ENCODE measurements at places on chromosomes 12 and 14.
A peak's percentile ranks its signal among the peaks of the same experiment; 100 is the strongest.

DNA sequence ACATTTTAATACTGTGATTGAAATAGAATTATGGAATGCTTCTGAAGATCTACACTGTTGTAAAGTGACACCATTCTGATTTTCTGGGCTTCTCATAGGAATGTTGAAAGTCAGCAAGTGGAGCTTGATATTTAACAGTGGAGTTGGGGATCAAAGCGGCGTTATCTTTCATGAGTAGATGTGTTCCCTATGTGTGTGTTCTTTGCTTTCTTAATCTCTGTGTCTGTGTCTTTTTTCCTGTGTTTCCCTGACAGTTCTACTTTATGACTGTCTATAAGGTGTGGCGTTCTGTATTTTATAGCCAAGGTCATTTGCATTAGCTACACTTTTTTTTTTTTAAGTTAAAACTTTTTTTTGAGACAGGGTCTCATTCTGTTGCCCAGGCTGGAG is 24.7 kb downstream of the SYNE2 start:
- no peak for DNase-seq

DNA sequence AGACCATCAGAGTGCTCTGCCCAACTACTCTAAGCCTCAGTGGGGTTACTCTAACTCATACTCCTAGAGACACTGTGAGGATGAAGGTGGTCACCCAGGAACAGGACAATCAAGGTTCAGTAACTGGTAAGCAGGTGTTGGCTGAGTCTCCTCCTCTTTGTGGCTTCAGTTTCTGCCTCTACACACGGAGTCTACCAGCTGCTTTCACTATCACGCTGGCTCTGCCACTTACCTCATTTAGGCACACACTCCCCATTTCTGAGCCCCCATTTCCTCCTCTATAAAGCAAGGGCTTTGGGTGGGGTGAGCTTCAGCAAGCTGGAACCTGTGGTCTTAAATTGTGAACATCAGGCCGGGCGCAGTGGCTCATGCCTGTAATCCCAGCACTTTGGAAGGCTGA is 7.3 kb upstream of the TCHP start:
- no peak for DNase-seq

DNA sequence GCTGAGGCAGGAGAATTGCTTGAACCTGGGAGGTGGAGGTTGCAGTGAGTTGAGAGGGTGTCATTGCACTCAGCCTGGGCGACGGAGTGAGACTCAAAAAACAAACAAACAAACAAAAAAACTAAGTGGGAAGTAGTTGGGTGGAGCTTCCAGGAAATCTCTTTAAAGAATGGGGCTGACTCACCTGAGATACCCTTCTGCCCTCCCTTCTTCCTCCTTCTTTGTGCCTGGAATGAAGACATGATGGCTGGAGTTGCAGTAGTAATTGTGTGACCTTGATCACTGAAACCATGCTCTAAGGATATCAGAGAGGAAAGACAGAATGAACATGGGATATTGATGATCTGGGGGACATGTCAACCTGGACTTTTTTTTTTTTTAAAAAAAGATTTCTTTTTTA is 87.6 kb upstream of the MED13L start:
- DNase-seq = no peak

- DNase-seq = no peak
Observed at GRCh38 chr14:99042381-99043266, 229.4 kb downstream of the BCL11B start.

- no peak for DNase-seq
Observed at GRCh38 chr14:95257521-95257920, 62.2 kb downstream of the CLMN start.

GRCh38 chr14:76767681-76768656 is 6.7 kb downstream of the VASH1 start:
- DNase-seq = peak; percentile 76

DNA sequence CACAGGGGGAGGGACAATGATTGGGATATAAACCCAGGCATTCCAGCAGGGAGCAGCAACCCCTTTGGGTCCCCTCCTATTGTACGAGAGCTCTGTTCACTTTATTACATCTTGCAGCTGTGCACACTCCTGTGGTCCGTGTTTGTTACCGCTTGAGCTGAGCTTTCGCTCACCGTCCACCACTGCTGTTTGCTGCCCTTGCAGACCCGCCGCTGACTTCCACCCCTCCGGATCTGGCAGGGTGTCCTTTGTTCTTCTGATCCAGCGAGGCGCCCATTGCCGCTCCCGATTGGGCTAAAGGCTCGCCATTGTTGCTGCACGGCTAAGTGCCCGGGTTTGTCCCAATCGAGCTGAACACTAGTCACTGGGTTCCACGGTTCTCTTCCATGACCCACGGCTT is 64.1 kb downstream of the E2F7 start:
- no peak for DNase-seq

DNA sequence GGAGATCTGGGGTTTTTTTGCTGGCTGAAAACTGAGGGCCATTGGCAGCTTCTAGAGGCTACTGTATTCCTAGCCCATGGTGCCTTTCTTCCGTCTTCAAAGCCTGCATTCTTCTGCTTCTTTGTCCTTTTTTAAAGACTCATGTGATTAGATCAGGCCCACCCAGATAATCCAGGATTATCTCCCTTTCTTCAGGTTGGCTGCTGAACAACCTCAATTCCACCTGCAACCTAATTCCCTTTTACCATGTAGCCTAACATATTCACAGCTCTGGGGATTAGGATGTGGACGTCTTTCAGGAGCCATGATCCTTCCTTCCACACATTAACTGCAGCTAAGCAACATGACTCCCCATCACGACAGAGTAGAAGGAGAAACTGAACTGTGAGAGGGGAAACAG is 985.5 kb downstream of the DIO2 start:
- DNase-seq = no peak

Data from osteocyte (in vitro differentiated cells).